ENCODE measurements at places on chromosomes 7 and 10. TPM values are rescaled to one million over a fixed set of nuclear protein-coding genes. Genes with fewer than 3 reads are reported as not detected.

MLXIPL gene
- 109 TPM for total RNA-seq

LLCFC1 gene
- not detected for total RNA-seq

CADPS2 gene
- total RNA-seq: 66.5 TPM

SMO gene
- total RNA-seq: 11.8 TPM

TUBAL3 gene
- total RNA-seq: 1.6 TPM

ELMO1 gene
- 110 TPM for total RNA-seq

TRIP6 gene
- total RNA-seq: 62.8 TPM

ENTPD1 gene
- 26.9 TPM for total RNA-seq

CDK5 gene
- total RNA-seq: 8.6 TPM

NPFFR1 gene
- total RNA-seq: not detected

TSPAN15 gene
- 53.3 TPM for total RNA-seq

BHLHA15 gene
- 2.3 TPM for total RNA-seq

STAG3 gene
- 3.3 TPM for total RNA-seq

SYT15 gene
- total RNA-seq: 3.8 TPM

CPA5 gene
- not detected for total RNA-seq
